ENCODE measurements at places on chromosomes 7 and 10.

DNA sequence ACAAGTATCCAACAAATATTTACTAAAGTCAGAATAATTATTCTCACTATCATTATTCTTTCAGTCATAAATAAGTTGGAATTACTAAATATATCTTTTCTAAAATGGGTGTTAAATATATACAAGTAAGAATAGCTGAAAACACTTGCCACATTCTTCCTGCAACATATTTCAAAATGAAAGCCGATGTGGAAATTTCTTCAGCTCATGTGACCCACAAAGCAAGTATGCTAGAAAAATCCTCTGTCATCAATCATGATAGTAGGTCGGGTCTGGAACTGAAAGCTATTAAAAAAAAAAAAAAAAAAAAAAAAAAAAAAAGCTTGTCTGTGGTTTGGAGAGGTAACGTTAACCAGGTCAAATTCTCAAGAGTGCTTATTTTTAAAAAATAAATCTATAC is 344.7 kb downstream of the NEBL start:
- no peak for DNase-seq

- DNase-seq, result no peak
Measured at GRCh38 chr10:70756700-70757360, 28.3 kb downstream of the TBATA start.

- DNase-seq, result no peak
Measured at GRCh38 chr7:104534149-104534548, 205.7 kb downstream of the LHFPL3 start.

DNA sequence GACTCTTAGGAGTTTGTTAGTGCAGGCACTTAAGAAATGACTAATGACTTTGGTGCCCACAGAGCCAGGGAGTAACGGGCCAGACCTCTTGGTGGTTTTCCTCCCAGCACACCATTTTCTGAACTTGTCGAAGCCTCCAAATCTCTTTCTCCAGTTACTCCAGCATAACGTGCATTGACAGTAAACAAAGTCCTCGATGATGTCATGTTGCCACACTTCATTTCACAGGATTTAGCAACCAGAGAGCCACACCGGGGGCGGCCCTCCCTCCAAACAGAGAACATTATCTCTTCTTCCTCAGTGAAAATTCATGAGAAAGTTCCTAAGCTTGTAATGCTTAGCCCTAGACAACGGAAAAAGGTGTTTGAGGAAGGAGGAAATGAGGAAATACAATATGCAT is 4.0 kb upstream of the SVOPL start:
- DNase-seq, result no peak

DNA sequence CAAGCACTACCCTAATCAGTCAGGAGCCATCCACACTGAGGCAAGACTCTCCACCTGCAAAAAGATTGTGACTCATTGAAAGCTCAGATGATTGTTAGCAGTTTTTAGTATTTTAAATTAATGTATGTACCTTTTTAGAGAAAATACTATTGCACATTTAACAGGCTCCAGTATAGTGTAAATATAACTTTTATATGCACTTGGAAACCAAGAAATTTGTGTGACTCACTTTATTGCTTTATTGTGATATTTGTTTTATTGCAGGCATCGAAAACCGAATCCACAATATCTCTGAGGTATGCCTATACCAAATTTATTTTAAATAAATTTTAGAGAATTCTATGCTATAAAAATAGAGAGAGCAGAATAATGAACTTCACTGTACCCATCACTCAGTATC is 122.0 kb downstream of the TEX36 start:
- no peak for DNase-seq

- DNase-seq, result no peak
Measured at GRCh38 chr10:97004591-97004990, 172.5 kb downstream of the LCOR start.

GRCh38 chr7:117012696-117013095 is 59.4 kb downstream of the ST7 start:
- no peak for DNase-seq

- no peak for DNase-seq
Measured at GRCh38 chr10:62451611-62451975, 77.4 kb downstream of the ZNF365 start.

DNA sequence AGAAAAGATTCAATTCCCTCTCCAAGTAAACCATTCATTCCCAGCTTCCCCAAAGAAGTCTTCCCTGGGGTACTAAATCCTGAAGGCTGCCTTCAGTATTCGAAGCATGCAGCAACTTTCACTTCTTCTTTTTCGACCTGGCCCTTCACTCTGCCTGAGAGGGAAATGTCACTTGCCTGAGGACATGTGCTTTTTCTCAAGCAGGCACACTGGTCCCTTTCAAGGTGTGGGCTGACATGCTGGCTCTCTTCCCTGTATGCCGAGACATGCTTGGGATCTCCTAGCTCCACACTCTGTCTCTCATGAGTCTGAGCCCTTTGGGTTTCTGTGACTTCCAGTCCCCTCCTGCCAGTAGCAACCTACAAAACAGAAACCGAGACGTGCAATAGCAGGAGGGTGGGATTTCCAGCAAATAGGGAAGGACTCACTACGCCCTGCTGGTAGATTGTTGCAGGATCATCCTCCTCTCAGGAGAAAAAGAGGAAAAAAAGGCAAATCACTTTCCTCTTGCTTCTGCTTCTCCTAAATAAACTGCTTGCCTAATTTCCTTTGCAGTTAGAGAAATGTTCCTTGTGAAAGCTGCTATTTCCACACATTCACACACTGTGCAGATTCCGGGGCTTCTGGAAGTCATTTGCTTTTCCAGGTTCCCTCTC is 33.5 kb downstream of the FIGNL1 start:
- DNase-seq, result no peak

GRCh38 chr7:41702635-41703371 is at the start of gene INHBA:
Gene INHBA (minus strand): TSS chr7:41703090. CDS start chr7:41700374, 2,716 bp downstream.
- DNase-seq, result no peak

- DNase-seq, result no peak
Measured at GRCh38 chr7:157481389-157481788, 144.6 kb downstream of the DNAJB6 start.
